CD4-positive, CD25-positive, alpha-beta regulatory T cell (primary cell): ENCODE measurements at places on chromosomes 6 and 20.

DNA sequence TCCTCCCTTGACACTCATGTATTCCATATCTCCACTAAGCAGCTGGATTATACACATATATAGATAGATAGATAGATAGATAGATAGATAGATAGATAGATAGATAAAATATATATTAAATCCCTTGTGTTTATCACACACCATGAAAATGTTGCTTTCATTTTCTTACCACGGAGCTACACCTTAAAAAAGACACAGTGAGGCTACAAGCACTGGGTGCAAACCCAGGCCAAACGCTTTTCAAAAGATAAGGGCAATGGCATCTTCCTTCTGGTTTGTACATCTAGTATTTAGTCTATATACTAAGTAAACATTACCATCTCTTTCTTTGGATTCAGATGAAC, 377.1 kb downstream of the ESR1 start:
- no peaks in the 10 kb centered on the region for H3K27me3 ChIP-seq
- peaks cover 11% of the 10 kb centered on the region for H3K36me3 ChIP-seq
- peaks cover 65% of the 10 kb centered on the region for H3K4me1 ChIP-seq
- H3K4me3 ChIP-seq, result peak overlapping the region; percentile 93

DNA sequence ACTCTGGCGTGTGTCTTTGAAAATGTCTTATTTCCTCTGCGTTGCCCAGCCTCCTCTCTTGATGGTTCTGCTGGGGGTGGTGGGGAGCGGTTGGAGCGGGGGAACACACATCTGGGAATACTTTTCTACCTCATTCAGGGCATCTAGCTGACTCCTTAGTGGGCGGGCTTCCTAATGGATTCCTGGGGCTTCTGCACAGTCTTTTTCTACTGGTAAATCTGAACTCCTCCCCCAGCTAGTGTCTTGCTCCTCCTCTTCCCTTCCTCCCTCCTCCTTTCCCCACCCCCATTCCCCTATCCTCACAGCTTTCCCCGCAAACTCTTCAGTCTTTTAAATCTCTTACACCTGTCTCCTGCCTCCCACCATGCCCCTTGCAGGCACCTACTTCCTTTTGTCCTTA, 74.4 kb downstream of the PRL start:
- no peaks in the 10 kb centered on the region for H3K4me1 ChIP-seq
- no peak overlapping the region for H3K27ac ChIP-seq
- no peaks in the 10 kb centered on the region for H3K36me3 ChIP-seq

GRCh38 chr20:38229376-38230252, 30.9 kb downstream of the KIAA1755 start:
- DNase-seq, result no peak
- no peak overlapping the region for H3K27ac ChIP-seq
- no peaks in the 10 kb centered on the region for H3K4me1 ChIP-seq
- H3K27me3 ChIP-seq, result no peaks in the 10 kb centered on the region
- H3K36me3 ChIP-seq, result no peaks in the 10 kb centered on the region

DNA sequence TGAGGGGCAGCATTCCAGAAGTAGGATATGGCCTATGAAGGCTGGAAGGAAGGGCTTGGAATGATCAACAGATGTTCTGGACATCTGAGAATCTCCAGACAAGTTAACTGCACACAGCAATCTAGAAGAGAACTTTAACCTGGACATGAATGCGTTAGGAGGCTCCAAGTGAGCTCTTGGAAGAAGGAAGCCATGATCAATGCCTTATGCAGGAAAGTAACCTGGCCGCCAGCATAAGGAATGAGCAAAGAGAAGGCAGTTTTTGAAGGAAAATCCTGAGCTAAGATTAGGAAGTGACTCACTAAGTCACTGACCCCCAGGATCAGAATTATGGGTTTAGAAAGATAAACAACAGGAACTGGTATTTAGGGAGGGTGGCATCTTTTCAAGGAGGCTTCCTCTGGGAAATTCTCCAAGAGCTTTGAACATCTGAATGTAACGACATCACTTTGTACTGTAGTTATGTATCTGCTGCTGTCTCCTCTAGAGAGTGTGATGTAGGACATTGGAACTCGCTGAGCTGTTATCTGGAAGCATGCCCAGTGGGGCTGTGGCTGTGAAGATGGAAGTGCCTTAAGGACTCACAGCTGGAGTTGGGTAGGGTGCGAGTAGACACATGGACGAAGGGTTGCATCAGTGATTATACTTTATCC, 236.8 kb downstream of the PACRG start:
- no peaks in the 10 kb centered on the region for H3K27me3 ChIP-seq
- H3K4me1 ChIP-seq, result no peaks in the 10 kb centered on the region
- no peak overlapping the region for H3K27ac ChIP-seq
- no peaks in the 10 kb centered on the region for H3K36me3 ChIP-seq
- DNase-seq, result no peak

- H3K36me3 ChIP-seq, result no peaks in the 10 kb centered on the region
- H3K4me3 ChIP-seq, result no peak overlapping the region
- no peaks in the 10 kb centered on the region for H3K4me1 ChIP-seq
- H3K27me3 ChIP-seq, result no peaks in the 10 kb centered on the region
- no peak for DNase-seq
Measured at GRCh38 chr20:9062066-9062465, 6.8 kb upstream of the PLCB4 start.

- no peak overlapping the region for H3K4me3 ChIP-seq
- H3K27me3 ChIP-seq, result no peaks in the 10 kb centered on the region
- no peak for DNase-seq
- no peak overlapping the region for H3K27ac ChIP-seq
- no peaks in the 10 kb centered on the region for H3K36me3 ChIP-seq
- H3K4me1 ChIP-seq, result no peaks in the 10 kb centered on the region
Measured at GRCh38 chr6:146358431-146359046, 185.1 kb upstream of the RAB32 start.

- no peaks in the 10 kb centered on the region for H3K36me3 ChIP-seq
- H3K4me1 ChIP-seq, result no peaks in the 10 kb centered on the region
- H3K4me3 ChIP-seq, result no peak overlapping the region
- no peak for DNase-seq
- H3K27ac ChIP-seq, result no peak overlapping the region
Measured at GRCh38 chr6:36727505-36728021, 29.9 kb downstream of the RAB44 start.

GRCh38 chr20:40983898-40984297, 44.7 kb upstream of the TOP1 start:
- DNase-seq, result no peak
- peaks cover 10% of the 10 kb centered on the region for H3K4me1 ChIP-seq
- no peak overlapping the region for H3K27ac ChIP-seq
- peaks cover 3% of the 10 kb centered on the region for H3K27me3 ChIP-seq
- H3K36me3 ChIP-seq, result no peaks in the 10 kb centered on the region
- no peak overlapping the region for H3K4me3 ChIP-seq

GRCh38 chr6:32472781-32473375, 33.2 kb downstream of the HLA-DRA start:
- H3K27me3 ChIP-seq, result no peaks in the 10 kb centered on the region
- H3K27ac ChIP-seq, result no peak overlapping the region
- H3K4me1 ChIP-seq, result no peaks in the 10 kb centered on the region
- no peaks in the 10 kb centered on the region for H3K36me3 ChIP-seq

- no peaks in the 10 kb centered on the region for H3K36me3 ChIP-seq
- no peak overlapping the region for H3K4me3 ChIP-seq
- H3K27ac ChIP-seq, result no peak overlapping the region
- H3K27me3 ChIP-seq, result no peaks in the 10 kb centered on the region
Measured at GRCh38 chr6:111523484-111524167, 40.6 kb upstream of the REV3L start.

- no peak for DNase-seq
- H3K27ac ChIP-seq, result no peak overlapping the region
- no peak overlapping the region for H3K4me3 ChIP-seq
- peaks cover 2% of the 10 kb centered on the region for H3K36me3 ChIP-seq
- H3K27me3 ChIP-seq, result no peaks in the 10 kb centered on the region
Measured at GRCh38 chr6:166987930-166988329, 11.3 kb upstream of the CEP43 start.

DNA sequence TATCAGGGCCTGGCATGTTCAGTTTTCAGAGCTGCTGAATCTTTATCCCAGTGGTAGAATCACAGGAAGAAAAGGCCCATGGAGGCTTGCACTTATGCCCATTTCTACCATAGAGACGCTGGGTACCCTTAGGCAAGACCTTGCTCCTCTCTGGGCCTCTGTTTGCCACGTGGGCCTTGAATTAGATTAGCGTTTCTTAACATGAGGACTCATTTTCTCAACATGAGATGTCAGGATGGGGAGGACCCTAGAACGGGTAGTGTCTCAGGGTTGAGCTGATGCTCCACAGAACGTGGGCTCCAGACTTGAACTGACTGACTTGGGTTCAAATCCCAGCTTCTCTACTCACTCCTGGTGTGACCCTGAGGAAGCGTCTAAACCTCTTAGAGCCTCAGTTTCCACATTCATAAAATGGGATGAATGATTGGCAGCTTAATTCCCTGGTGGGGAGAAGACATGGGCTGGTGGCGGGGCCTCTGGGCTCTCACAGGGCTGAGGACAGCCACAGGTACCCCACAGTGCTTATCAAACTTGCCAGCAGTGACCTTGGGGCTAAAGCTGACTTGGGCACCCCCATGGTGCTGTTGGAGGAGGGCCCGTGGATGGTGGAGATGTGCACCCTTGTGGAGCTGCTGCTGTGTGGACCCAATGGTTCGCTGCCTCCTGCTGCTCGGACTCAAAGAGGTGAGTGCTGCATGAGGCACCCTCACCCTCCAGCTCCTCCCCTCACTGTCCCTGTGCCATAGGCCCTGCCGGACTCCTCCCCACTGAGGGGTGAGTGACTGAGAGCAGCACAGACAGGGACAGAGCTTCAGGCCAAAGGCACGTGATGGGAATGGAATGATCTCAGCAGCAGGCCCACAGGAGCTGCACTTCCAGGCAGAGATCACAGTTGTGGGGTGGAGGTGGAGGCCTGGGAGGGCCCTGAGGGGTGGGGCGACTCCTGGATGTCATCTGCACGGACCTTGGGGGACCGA, 28.2 kb downstream of the SUN5 start:
- DNase-seq, result no peak
- no peaks in the 10 kb centered on the region for H3K36me3 ChIP-seq
- H3K4me3 ChIP-seq, result no peak overlapping the region
- peak overlapping the region; percentile 25 for H3K27ac ChIP-seq

DNA sequence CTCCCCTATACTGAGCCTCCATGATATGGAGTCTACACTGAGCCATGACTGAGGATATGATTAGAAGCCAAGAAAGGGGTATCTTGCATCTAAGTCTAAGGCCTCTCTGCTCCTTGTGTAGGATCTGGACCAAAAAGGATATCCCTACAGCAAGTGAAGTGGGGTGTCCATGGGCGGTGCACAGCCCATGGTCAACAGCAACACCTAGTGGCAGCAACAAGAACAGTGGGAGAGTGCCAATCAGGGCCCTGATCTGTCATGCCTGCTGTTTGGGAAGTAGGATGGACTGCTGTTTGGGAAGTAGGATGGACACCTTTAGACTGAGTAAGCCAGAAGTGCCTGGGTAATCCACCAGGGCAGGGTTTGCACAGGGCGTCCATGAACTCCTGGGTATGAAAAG, 22.4 kb downstream of the PTGIS start:
- H3K27ac ChIP-seq, result no peak overlapping the region
- no peak overlapping the region for H3K4me3 ChIP-seq
- no peak for DNase-seq
- no peaks in the 10 kb centered on the region for H3K4me1 ChIP-seq
- H3K36me3 ChIP-seq, result no peaks in the 10 kb centered on the region

DNA sequence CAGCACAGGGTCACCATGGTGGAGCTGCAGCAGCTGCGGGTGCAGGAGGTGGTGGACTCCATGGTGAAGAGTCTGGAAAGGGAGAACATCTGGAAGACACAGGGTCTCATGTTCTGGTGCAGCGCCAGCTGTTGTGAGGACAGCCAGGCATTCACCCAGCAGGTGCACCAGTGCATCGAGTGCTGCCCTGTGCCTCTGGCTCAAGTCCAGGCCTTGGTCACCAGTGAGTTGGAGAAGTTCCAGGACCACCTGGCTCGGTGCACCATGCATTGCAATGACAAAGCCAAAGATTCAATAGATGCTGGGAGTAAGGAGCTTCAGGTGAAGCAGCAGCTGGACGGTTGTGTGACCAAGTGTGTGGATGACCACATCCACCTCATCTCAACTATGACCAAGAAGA, 22.9 kb upstream of the RIPK1 start:
- peaks cover 7% of the 10 kb centered on the region for H3K27me3 ChIP-seq
- no peak for DNase-seq
- H3K4me3 ChIP-seq, result no peak overlapping the region

- no peaks in the 10 kb centered on the region for H3K4me1 ChIP-seq
- no peak overlapping the region for H3K27ac ChIP-seq
- H3K36me3 ChIP-seq, result peaks cover 29% of the 10 kb centered on the region
- H3K4me3 ChIP-seq, result no peak overlapping the region
- no peak for DNase-seq
Measured at GRCh38 chr20:3014179-3014578, 29.2 kb upstream of the GNRH2 start.

DNA sequence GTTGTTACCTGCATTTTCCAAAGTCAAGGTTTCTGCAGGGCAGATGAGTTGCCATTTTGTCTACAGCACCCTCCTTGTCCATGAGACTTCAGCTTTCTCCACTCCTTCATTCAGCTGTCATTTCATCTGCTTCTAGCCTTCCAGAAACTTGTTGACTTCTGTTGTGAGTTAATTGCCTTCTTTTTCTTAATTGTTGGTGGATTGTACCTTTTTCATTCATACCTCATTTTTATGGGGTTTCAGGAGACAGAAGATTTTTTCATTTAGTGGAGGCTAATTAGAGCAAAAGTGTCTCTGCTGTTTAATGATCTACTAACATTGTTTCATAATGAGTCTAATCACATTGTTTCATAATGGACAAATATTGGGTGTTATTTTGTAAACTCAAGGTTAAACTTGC, 7.5 kb upstream of the SUMO4 start:
- H3K27ac ChIP-seq, result peak overlapping the region; percentile 5
- H3K36me3 ChIP-seq, result peaks cover 32% of the 10 kb centered on the region
- no peak for DNase-seq
- no peaks in the 10 kb centered on the region for H3K27me3 ChIP-seq
- H3K4me1 ChIP-seq, result peaks cover 46% of the 10 kb centered on the region
- H3K4me3 ChIP-seq, result peak overlapping the region; percentile 17

- no peaks in the 10 kb centered on the region for H3K27me3 ChIP-seq
- H3K36me3 ChIP-seq, result no peaks in the 10 kb centered on the region
- H3K27ac ChIP-seq, result no peak overlapping the region
- DNase-seq, result no peak
Measured at GRCh38 chr20:10708351-10709185, 34.8 kb upstream of the JAG1 start.

- peak within 1 kb of the TSS; percentile 88 for H3K27ac ChIP-seq
- H3K4me1 ChIP-seq, result peaks cover 51% of the 10 kb centered on the region
- peak within 1 kb of the TSS; percentile 96 for H3K4me3 ChIP-seq
- H3K36me3 ChIP-seq, result peaks cover 5% of the 10 kb centered on the region
Measured at GRCh38 chr6:26537846-26538571, at the start of gene HMGN4. TSS of gene HMGN4 (plus strand) at chr6:26538366. CDS start at chr6:26545207, 6,841 bp downstream.

GRCh38 chr6:81727876-81728517, 24.5 kb downstream of the TENT5A start:
- H3K4me3 ChIP-seq, result no peak overlapping the region
- H3K27ac ChIP-seq, result no peak overlapping the region
- no peaks in the 10 kb centered on the region for H3K27me3 ChIP-seq
- no peak for DNase-seq
- H3K36me3 ChIP-seq, result no peaks in the 10 kb centered on the region
- H3K4me1 ChIP-seq, result no peaks in the 10 kb centered on the region

GRCh38 chr6:52815167-52816092, 11.8 kb upstream of the GSTA1 start:
- no peaks in the 10 kb centered on the region for H3K4me1 ChIP-seq
- peak; percentile 14 for DNase-seq
- H3K27me3 ChIP-seq, result no peaks in the 10 kb centered on the region
- H3K4me3 ChIP-seq, result no peak overlapping the region
- no peak overlapping the region for H3K27ac ChIP-seq

- H3K27me3 ChIP-seq, result no peaks in the 10 kb centered on the region
- DNase-seq, result no peak
- H3K36me3 ChIP-seq, result no peaks in the 10 kb centered on the region
- no peaks in the 10 kb centered on the region for H3K4me1 ChIP-seq
Measured at GRCh38 chr20:10352934-10353824, 80.8 kb downstream of the MKKS start.
